Stimulated activated CD4-positive, alpha-beta T cell treated with anti-CD3 and anti-CD28 coated beads, Interleukin-12 subunit alpha, Interleukin-12 subunit beta, amount 100 ng/mL, for 4 hours (primary cell): ENCODE measurements at places on chromosomes 6 and 20.
A peak's percentile ranks its signal among the peaks of the same experiment; 100 is the strongest.

- DNase-seq: no peak
Measured at GRCh38 chr6:113997116-113997515, 26.2 kb upstream of the HDAC2 start.

DNA sequence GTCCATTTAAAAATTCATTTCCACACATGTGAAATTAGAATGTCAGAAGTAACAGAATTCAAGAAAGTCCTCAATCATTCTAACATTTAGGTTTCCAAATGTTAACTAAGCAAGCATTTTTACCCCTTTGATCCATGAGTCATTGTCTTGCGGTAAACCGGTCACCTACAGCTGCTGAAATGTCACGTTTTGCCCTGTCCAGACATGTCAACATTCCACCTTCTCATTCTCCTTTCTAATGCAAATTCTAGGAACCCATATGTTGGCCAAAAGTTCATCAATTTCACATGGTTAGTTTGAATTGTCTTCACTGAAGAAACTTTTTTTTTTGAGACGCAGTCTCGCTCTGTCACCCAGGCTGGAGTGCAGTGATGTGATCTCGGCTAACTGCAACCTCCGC is 117.2 kb downstream of the IPCEF1 start:
- DNase-seq: no peak

GRCh38 chr6:21270636-21271201 is 322.8 kb upstream of the SOX4 start:
- DNase-seq: no peak

DNA sequence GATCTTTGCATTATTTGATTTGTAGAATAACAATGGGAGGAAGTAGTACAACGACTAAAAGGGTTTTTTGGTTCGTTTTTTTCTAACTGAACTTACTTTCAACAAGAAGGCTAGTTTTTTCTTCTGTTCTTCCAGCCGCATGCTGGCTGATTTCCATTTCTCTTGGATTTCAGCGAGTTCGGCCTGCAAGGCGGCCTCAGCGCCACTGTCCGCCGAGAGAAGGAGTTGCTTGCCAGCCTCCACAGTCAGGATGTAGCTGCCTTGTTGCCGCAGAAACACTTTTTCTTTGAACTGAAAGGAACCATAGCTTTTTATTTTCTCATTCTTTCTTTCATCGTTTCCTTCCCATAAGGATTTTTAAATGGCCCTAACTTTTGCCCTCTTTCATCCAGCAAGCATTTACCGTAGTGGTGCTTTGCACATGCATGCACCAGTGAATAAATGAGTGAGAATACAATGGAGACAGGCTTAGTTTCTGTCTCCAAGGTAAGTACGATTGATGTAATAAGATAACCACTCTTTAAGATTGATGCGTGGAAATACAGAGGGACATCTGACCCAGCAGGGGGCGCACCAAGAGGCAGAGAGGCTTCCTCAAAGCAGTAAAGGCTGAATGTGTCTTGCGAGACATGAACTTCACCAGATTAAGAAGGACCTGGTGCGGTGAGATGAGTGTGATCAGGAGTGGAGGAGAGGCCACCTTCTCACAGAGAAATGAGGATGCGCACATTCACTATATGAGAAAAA is 398.8 kb downstream of the ESR1 start:
- DNase-seq: peak; percentile 46

DNA sequence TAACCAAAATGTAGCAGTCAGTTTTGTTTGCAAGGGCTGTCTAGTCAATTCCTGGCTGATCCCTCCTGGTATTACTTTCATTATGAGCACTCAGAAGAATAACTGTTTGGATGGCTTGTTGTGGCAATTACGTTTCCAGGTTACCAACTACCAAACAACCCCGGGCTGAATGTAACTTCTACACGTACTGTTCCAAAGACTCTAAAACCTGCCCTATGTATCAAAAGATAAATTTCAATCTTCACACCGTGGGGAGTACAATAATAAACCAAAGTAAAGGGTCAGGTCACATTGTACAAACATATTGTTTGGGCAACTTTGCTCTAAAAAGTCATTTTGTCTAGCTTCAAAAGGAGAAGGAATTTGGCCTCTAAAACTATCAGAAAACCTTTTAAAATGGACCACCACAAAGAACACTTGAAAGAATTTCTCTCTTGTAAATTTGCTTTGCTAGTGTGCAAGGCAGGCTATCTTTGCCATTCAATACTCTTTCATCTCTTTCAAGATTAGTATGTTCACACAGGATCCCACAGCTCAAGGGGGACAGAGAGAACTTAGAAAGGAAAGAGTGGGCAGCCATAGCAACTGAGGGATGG is 27.6 kb downstream of the DCDC2 start:
- DNase-seq: no peak

GRCh38 chr6:160039441-160039840 is 70.6 kb downstream of the IGF2R start:
- no peak for DNase-seq

DNA sequence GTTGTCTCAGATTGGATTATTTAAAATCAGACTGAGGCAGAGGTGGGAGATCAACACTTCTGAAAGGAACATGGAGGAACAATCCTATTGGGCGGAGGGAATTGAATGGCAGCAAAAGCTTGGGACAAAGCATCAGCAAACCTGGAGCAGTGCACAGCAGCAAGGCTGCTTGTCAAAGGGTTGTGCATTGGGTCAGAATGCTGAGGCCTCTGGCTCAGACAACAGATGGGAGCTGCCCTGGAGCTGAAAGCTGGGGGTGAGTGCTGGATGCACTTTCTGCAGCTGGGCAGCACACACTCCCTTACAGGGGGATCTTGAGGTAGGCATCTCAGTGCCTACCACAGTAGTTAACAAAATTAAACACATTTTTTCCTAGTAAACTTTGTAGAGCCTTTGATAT is 634.4 kb upstream of the MMS22L start:
- no peak for DNase-seq

DNA sequence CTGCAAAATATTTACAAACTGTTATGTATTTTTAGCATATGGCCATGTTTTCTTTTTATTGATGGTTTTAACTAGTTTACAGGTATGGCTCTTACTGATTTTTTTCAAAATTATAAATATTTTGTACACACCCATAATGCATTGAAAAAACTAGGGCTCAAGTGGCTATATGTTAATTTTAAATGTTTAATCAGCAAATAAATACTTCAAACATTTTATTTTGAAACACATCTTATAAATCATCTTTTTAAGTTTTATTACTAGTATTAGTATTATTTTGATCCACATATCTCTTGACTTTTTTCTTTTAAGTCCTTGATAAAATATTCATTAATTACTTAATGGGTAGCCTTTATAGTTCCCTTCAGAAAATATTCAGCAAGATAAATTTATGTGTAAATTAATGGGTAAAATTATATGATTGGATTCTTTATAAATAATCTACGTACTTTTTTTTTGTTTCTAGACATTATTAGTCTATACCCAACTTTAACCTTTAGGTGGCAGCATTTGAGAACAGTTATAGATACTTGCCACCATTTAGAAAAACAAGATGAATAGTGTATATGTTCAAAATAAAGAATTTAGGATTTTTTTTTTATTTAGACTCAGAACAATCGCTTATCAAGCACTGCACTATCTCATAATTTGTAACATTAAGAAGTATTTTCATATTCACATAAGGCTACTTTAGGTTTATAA is 241.9 kb downstream of the ADGRB3 start:
- no peak for DNase-seq

DNA sequence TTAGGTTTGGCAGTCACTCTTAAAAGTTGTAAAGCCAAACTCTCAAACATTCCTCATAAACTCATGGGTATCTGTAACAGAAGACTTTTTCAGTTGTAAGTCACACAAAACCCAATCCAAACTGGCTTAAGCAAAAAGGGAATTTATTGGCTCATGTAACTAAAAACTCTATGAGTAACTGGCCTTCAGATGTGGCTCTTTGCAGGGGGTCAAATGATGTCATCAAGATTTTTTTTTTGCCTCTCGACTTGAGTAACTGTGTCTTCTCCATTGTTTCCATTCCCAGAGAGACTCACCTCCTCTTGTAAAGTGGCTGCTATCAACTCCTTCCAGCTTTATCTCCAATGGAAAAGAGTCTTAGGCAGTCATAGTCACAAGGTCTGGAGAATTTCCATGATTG is 645.0 kb downstream of the DHX35 start:
- DNase-seq: no peak

- DNase-seq: no peak
Measured at GRCh38 chr20:24653306-24653705, 183.9 kb downstream of the SYNDIG1 start.

DNA sequence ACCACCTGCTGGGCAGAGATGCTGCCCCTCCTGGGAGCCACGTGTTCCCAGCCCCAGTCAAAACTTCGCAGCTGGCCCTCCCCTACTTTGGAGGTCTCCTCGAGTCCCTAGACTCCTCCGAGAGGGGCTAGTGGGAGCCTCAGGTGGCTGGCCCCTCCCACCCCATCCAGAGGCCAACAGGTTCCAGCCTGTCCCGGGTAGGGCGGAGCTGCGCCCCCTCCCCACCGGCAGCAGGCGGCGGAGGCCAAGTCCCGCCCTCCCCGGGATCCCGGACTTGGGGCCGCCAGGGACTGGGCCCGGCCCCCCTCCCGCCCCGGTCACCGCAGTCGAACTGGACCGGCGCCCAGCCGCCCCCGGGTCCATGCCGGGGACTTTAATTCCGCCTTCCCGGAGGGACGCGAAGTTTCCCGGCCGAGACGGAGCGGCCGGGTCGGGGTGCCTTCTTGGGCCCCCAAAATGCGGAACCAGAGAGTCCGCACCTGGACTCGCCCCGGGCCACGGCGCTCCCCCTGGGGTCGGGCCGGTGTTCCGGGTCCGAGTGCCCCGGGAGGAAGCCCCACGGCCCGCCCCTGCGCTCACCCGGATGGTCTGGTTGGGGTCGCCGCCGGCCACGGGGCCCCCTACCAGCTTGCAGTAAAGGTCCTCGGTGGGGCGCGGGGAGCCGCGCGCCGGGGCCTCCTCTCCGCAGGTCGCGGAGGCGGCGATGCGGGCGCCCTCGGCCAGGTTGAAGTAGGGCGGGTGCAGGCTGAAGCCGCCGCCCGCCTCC is 559 bp downstream of the LAMA5 start:
- DNase-seq: no peak

GRCh38 chr20:57837208-57838035 is 127.6 kb upstream of the PMEPA1 start:
- DNase-seq: no peak

GRCh38 chr6:122730775-122731386 is 48.6 kb upstream of the FABP7 start:
- no peak for DNase-seq

DNA sequence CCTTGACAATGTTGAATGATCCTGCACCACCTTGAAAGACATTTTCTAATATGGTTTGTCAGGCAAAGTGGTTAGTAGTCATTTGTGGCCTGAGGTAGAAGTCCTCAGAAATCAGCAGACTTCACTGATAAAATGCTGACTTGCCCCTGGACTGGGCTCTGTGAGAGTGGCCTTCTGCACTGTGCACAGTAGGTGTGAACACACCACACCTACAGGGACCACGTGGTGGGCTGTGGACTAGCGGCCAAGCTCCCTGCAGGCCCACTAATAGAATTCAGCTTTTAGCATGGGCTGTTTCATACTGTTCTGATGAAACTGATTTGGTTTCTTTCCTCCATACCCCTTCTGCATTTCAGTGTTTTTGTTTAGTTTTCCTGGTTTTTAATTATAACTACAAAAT is 7.3 kb downstream of the BPHL start:
- no peak for DNase-seq

GRCh38 chr6:107418118-107418517 is 41.2 kb downstream of the PDSS2 start:
- no peak for DNase-seq

DNA sequence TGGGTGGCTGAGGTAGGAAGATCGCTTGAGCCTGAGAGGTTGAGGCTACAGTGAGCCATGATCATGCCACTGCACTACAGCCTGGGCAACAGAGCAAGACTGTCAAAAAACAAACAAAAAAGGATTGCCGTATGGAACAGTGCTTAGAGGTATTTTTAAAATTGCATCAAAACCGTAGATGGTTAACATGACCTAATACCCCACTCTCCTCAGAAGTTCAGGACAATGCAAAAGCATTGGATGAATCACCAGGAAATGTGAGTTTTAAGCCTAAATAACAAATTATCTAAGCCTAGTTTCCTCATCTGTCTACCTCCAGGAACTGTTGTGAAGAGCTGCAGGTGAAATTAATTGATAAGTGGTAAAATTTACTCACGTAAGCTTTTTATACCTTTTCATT is 123.8 kb upstream of the ID4 start:
- DNase-seq: no peak

- no peak for DNase-seq
Measured at GRCh38 chr6:20991910-20992309, 457.7 kb downstream of the CDKAL1 start.

DNA sequence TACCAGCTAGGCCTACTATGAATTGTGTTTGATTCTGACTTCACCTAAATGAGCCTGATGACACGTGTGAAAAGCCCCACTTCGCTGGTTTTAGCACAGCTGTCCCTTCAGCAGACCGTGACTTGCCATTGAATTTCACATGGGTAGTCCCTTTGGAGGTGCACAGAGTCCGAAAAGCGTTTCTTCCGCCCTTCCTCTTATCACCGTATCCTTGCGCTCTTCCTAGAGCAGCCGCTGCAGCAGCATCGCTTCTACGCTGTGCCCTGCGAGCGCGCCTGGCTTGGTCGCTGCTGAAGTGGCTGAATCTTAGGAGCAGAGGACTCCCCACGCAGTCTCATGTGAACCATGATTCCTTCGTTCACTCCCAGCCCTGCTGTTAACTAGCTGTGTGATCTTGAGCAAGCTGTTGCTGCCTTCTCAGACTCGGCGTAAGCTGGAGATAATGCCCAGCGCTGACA is 127.0 kb downstream of the PACRG start:
- DNase-seq: no peak

GRCh38 chr6:130602151-130602770 is 224.9 kb upstream of the SMLR1 start:
- DNase-seq: no peak

DNA sequence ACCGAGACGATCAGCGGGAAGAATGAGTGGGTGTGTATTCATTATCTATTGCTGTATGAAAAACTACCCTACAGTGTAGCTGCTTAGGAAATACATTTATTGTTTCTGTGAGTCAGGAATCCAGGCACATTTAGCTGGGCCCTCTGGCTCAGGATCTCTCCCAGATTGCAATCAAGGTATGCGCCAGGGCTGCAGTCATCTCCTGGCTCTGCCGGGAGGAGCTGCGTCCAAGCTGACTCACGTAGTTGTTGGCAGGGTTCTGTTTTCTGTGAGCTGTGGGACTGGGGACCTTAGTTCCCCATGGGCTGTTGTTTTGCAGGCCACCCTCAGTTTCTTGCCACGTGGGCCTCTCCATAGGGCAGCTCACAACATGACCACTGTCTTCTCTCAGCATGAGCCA is 68.2 kb upstream of the FUCA2 start:
- DNase-seq: no peak

GRCh38 chr6:2531426-2532215 is 219.1 kb downstream of the MYLK4 start:
- DNase-seq: no peak

DNA sequence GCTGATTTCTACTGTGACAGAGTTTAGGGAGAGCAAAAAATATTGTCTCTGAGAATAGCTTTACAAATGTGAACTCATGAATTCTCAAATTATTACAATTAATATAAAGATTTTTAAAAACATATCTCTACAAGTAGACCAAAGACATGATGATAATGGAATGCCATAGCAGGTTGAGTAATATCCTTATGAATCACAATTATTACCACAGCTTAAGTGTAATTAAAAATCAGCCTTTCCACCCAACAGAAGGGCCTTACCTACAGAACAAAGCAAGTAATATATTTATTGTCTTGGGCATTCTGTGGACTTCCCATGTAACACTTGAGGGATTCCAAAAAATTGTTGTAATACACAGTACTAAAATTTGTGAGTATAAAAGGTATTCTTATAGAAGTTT is 1099.6 kb upstream of the GJE1 start:
- no peak for DNase-seq

GRCh38 chr20:16747291-16747811 is 807 bp upstream of the OTOR start:
- DNase-seq: no peak
